ENCODE measurements at places on chromosomes 4 and X. TPM values are rescaled to one million over a fixed set of nuclear protein-coding genes. Genes with fewer than 3 reads are reported as not detected.

DNAAF6 gene
- not detected for total RNA-seq

FGF13 gene
- 80.9 TPM for total RNA-seq

RADX gene
- total RNA-seq, result 11.1 TPM

CLDN22 gene
- not detected for total RNA-seq

CACNA1F gene
- not detected for total RNA-seq

MAGIX gene
- total RNA-seq, result 1.5 TPM

ADH6 gene
- not detected for total RNA-seq

FAM47E gene
- total RNA-seq, result 2.5 TPM

FAM236B gene
- total RNA-seq, result not detected

ZMAT1 gene
- 12.5 TPM for total RNA-seq

PRR32 gene
- not detected for total RNA-seq

CTBP1 gene
- total RNA-seq, result 126 TPM

ABCD1 gene
- total RNA-seq, result 3.4 TPM

LRAT gene
- total RNA-seq, result under 0.01 TPM

ESX1 gene
- not detected for total RNA-seq

RP2 gene
- total RNA-seq, result 12.3 TPM

RXFP1 gene
- 18.7 TPM for total RNA-seq

OPRPN gene
- not detected for total RNA-seq

SMIM43 gene
- 2.5 TPM for total RNA-seq

AVPR2 gene
- total RNA-seq, result not detected

ADH5 gene
- total RNA-seq, result 79.2 TPM

LRIT3 gene
- 0.25 TPM for total RNA-seq

CT45A3 gene
- total RNA-seq, result not detected

POLN gene
- total RNA-seq, result 5.2 TPM

IL15 gene
- total RNA-seq, result 0.25 TPM

STAP1 gene
- not detected for total RNA-seq
